T-helper 17 cell (primary cell): ENCODE measurements at places on chromosomes 5 and 9. TPM values are rescaled to one million over a fixed set of nuclear protein-coding genes. Genes with fewer than 3 reads are reported as not detected.

- peaks cover 52% of the 10 kb centered on the region for H3K27me3 ChIP-seq
- H3K27ac ChIP-seq, result no peak overlapping the region
- DNase-seq, result no peak
- H3K36me3 ChIP-seq, result peaks cover 5% of the 10 kb centered on the region
- peaks cover 13% of the 10 kb centered on the region for H3K4me1 ChIP-seq
Measured at GRCh38 chr5:36606036-36606427, 374 bp upstream of the SLC1A3 start.

DNA sequence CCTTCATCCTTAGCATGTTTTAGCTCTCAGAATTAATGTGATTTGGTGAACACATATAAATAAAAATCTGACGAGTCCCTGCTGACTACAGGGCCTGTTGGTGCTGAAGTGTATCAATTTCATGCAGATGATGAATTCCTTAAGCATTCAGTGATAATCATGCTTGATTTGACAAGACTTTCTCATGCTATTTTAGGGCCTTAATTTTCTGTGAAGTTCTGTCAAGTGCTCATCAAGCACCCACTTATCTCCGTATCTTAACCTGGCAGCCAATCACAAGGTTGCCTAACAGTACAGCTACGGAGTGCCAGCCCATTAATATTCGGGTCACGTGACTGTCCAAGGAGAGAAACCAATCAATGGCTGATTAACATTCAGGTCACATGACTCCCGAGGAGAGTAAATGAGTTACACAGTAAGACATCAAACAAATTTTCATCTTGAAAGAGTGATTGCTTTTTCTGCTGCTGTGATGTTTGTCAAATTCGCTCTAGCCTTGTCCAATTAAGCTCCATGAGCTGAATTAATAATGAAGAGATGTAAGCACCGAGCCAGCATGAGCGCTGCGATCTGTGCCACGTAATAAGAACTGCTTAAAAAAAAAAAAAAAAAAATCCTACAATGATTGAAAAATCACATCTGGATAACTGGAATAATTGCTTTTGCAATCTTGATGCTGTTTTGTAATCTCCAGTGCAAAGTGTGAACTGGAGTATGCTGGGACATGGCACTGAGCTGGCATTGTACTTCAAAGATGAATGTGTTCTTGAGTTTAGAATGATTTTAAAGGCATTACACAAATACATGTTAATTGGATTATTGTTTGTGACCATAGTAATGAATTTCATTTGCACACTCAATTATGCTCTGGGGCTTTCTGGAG lies 104.3 kb upstream of the SPATA31D4 start:
- H3K4me3 ChIP-seq, result no peak overlapping the region
- no peak overlapping the region for H3K27ac ChIP-seq
- no peaks in the 10 kb centered on the region for H3K27me3 ChIP-seq
- DNase-seq, result no peak
- H3K36me3 ChIP-seq, result no peaks in the 10 kb centered on the region
- H3K4me1 ChIP-seq, result no peaks in the 10 kb centered on the region

DNA sequence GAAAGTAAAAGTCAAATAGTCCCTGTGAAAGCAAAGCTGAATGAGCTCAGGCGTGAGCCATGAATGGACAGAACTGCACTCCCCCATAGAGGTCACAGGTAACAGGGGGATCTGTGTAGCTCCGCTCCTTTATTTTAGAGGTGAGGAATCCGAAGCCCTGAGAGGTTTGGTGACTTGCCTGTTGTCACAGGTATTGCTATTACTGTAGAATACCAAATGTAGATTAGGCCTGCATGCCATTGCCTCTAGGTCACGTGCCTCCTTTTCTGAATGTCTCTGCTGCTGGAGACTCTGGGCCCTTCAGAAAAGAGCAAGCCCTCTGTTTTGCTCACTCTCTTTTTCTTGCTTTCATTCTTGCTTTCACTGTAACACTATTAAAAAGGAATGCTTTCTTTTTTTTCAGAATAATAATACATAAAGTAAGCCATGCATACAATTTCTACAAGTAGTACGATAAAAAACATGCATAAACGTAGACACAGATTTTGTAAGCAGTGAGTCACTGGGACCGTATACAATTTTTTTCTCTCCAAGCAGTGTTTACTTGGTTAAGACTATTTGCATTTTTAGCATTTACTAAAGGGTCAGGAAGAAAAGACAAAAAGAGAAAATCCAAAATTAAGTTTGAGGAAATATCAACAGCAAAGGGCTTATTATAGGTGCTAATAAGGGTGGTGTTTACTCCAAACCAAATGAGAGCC lies 568.7 kb upstream of the ADAMTS16 start:
- no peaks in the 10 kb centered on the region for H3K27me3 ChIP-seq
- H3K4me1 ChIP-seq, result no peaks in the 10 kb centered on the region
- no peaks in the 10 kb centered on the region for H3K36me3 ChIP-seq
- H3K4me3 ChIP-seq, result no peak overlapping the region
- no peak overlapping the region for H3K27ac ChIP-seq

- no peaks in the 10 kb centered on the region for H3K27me3 ChIP-seq
- H3K4me1 ChIP-seq, result peaks cover 55% of the 10 kb centered on the region
- peak overlapping the region; percentile 76 for H3K4me3 ChIP-seq
- peaks cover 8% of the 10 kb centered on the region for H3K36me3 ChIP-seq
- H3K27ac ChIP-seq, result peak overlapping the region; percentile 96
- DNase-seq, result no peak
Measured at GRCh38 chr5:131367219-131367860, 103.5 kb downstream of the CDC42SE2 start.

- no peak for DNase-seq
- H3K27me3 ChIP-seq, result no peaks in the 10 kb centered on the region
- H3K4me3 ChIP-seq, result no peak overlapping the region
- H3K36me3 ChIP-seq, result peaks cover 7% of the 10 kb centered on the region
- H3K4me1 ChIP-seq, result peaks cover 18% of the 10 kb centered on the region
Measured at GRCh38 chr5:151820903-151821302, 49.1 kb downstream of the G3BP1 start.

DNA sequence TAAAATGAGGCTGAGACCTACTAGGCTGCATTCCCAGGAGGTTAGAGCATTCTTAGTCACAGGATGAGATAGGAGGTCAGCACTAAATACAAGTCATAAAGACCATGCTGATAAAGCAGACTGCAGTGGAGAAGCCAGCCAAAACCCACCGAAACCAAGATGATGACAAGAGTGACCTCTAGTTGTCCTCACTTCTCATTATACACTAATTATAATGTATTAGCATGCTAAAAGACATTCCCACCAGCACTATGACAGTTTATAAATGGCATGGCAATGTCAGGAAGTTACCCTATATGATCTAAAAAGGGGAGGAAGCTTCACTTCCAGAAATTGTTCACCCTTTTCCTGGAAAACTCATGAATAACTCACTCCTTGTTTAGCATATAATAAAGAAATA lies 88.6 kb downstream of the PLPPR1 start:
- no peak overlapping the region for H3K27ac ChIP-seq
- H3K4me1 ChIP-seq, result no peaks in the 10 kb centered on the region
- DNase-seq, result no peak
- no peak overlapping the region for H3K4me3 ChIP-seq
- H3K36me3 ChIP-seq, result no peaks in the 10 kb centered on the region
- H3K27me3 ChIP-seq, result no peaks in the 10 kb centered on the region

DNA sequence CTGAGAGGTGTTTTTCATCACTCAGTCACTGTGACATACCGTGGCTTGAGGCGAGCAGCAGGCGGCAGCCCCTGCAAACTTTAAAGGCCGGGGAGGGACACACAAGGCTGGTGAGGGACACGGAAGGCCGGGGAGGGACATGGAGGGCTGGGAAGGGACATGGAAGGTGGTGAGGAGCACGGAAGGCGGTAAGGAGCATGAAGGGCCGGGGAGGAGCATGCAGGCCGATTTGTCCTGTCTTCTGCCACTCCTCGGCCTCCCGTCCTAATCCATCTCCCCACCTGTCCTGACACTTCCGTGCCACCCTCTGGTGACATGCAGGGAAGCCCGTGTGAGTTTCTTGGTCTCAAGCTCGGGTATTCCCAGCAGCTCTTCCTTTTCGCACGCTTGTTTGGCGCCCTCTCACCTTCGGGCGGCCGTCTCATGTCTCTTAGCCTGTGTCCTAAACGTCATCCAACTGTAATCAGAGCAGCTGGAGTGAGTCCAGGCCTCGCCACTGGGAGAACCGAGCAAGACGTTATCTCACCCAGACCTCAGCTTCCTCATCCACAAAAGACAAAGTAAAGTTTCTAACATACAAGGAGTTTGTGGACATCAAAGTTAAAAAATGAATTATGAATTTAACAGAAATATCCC lies 126.5 kb downstream of the MRPL36 start:
- H3K27me3 ChIP-seq, result peaks cover 69% of the 10 kb centered on the region
- peaks cover 2% of the 10 kb centered on the region for H3K4me1 ChIP-seq
- H3K36me3 ChIP-seq, result peaks cover 4% of the 10 kb centered on the region
- no peak overlapping the region for H3K27ac ChIP-seq

TRIM32 gene
- total RNA-seq, result 10.8 TPM

NIPSNAP3A gene
- total RNA-seq, result 8.8 TPM
